ENCODE measurements at places on chromosomes 2 and 18. TPM values are rescaled to one million over a fixed set of nuclear protein-coding genes. Genes with fewer than 3 reads are reported as not detected.

The TACR1 gene
- total RNA-seq, result not detected

The CYP27C1 gene
- total RNA-seq, result not detected

The MYO7B gene
- 0.69 TPM for total RNA-seq

The CTNNA2 gene
- total RNA-seq, result not detected

Data from activated CD4-positive, alpha-beta T cell treated with anti-CD3 and anti-CD28 coated beads, Interleukin-2, amount 10 ng/mL, durations not matched to agents 7 days and 5 days (primary cell).